ENCODE measurements at places on chromosomes 13 and 19.

DNA sequence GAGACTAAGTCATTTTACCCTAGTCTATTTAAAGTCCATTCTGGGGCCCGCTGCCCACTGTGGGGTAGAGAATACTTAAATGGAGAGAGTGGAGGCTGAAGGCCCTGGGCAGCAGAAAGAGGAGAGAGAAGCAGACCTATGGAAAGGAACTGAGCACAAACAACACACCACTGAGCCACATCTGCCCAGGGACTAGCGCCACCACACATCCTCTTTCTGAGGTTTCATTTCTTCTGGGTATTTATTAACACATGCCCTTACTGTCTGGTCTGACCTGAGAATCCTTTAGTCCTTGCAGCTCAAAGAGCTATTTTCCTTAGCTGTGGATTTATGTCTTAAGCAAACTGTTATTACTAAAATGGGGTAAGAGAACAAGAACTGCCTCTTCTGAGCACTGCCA is 154.0 kb downstream of the NALCN start:
- no peak for DNase-seq

DNA sequence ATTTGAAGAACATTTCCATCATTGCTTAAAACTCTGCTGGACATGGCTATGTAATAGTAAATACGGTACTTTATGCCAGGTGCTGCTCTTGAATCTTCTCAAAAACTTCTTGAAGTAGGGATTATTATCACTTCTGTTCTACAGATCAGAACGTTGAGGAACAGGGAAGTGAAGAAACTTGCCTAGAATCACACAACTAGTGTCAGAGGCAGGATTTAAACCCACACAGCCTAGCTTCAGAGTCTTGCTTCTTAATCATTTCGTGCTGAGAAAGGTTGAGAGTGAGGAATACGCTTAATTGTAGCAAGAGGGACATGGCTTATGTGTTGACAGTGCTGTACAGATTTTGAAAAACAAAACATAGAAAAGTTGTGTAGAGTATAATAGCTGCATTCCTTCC is 13.5 kb downstream of the TM9SF2 start:
- no peak for DNase-seq

DNA sequence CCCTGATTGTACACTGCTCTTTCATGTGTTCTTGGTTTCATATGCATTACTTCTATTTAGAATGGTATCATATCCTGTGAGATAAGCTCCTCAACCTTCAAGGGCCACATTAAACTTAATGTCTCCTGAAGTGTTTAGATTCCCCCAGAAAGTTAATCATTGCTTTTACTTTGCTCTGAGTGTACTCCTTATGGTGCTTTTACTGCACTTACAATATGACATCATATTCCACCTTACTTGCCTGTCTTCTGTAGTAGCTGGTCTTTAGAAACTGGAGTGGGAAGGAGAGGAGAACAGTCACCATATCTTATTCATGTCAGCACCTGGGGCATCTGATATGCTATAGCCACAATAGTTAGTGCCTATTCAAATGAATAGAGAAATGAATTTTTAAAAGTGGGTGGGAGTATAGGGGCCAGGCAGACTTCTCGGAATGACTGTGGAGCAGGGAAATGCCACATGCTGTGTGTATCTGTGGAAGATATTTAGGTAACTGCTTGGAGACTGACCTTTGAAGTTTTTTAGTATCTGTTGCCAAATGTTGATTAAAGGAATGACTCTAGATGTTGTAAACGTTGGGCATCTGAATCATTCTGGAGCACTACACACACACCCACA is 40.2 kb downstream of the SLAIN1 start:
- DNase-seq = no peak

GRCh38 chr13:41554626-41555386 is 97.5 kb downstream of the RGCC start:
- DNase-seq = no peak

GRCh38 chr13:59374691-59375090 is 789.0 kb downstream of the DIAPH3 start:
- DNase-seq = no peak

DNA sequence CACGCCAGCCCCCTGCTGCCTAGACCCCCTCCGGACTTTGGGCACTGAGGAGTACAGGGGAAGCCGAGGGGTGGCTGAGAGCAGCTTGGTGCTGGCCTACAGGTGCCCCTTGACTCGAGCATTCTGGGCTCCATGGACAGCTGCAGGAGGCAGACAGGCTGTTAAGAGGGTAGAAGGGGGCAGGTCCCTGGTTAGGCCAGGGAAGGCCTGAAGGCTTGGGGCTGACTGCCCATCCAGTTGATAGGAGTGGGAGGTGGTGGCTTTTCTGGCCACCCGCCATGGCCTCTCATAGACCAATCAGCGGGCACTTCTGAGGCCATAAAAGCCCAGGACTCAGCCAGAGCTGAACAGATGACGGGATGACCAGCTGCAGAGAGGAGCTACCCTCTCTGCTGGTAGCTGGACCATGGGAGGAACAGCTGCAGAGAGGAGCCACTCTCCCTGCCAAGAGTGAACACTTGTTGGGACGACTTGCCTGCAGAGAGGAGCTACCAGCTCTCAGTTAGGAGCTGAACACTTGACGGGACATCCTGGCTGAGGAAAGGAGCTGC is 10.7 kb upstream of the SUPT20H start:
- DNase-seq = no peak

DNA sequence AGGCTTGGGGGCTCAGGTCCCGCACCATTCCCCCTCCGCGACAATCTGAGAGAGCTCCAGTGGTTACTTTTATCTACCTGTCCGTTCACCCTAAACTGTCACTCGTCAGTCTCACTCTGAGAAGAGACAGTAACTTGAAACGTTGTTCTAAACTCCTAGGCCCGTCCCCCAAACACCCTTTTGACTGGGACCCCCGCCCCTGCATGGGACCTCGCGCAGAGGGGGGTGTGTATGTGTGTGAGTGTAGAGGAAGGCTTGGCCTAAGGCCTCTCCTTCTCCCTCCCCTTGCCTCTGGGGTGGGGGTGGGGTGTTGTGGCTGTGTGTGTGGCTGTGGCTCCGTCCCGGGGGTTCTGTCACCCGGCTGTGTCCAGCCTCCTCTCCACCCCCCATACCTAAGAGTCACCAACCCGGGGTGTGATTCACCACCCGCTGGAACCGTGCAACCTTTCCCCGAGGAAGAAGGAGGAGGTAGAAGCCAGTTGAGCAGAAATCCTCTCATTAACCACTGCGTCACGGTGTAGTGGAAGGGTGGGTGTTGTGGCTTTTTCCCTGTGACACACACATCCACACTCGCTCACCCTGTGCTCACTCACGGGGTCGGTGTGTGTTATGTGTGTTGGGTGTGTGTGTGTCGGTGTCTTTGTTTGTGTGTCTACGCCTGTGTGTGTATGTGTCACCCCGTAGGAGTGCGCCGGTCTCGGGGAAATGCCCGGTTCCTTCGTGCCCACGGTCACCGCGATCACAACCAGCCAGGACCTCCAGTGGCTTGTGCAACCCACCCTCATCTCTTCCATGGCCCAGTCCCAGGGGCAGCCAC is 2.4 kb downstream of the FOSB start:
- peak; percentile 46 for DNase-seq

DNA sequence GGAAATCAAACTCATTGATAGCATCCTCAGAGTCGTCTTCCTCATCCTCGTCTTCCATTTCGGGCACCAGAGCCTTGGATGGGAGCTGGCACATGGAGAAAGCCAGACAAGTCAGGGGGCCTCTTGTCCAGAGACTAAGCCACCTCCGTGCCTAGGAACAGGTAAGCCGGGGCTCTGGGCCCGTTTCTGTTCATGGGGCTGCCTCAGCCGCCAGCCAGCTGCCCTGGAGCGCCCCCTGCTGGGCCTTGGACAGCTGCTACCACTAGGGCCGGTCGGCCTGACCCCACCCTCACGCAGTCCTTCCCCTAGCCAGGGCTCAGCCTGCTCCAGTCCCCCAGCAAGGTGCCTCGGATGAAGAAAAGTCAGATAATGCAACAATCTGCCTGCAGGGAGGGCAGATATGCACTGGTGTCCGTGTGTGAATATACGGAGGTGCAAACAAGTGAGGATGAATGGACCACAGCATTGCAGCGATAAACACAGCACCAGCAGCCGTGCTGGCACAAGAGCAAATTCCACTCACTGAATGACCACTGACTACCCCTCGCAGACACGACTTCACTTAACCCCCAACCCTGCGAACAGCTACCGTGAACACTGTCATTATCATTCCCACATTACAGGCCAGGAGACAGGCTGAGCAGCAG is 11.9 kb upstream of the PRKD2 start:
- DNase-seq = peak; percentile 80

DNA sequence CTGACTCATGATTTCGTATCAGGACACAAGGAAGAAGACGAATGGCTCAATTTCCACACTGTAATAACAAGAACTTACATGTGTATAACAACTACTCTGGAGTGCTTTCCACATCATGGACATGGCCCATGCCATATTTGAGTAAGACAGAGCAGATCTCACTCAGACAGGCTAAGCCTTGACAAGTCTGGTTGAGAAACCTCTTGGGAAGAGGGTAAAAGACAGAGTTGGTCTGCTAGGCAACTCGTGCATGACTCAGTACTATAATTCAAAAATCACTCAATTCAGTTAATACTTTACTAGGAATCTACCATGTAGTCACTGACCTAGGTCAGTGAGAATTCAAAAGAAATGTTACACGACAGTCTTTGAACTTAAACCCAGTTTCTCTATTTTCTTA is 5.7 kb upstream of the THSD1 start:
- DNase-seq = no peak

DNA sequence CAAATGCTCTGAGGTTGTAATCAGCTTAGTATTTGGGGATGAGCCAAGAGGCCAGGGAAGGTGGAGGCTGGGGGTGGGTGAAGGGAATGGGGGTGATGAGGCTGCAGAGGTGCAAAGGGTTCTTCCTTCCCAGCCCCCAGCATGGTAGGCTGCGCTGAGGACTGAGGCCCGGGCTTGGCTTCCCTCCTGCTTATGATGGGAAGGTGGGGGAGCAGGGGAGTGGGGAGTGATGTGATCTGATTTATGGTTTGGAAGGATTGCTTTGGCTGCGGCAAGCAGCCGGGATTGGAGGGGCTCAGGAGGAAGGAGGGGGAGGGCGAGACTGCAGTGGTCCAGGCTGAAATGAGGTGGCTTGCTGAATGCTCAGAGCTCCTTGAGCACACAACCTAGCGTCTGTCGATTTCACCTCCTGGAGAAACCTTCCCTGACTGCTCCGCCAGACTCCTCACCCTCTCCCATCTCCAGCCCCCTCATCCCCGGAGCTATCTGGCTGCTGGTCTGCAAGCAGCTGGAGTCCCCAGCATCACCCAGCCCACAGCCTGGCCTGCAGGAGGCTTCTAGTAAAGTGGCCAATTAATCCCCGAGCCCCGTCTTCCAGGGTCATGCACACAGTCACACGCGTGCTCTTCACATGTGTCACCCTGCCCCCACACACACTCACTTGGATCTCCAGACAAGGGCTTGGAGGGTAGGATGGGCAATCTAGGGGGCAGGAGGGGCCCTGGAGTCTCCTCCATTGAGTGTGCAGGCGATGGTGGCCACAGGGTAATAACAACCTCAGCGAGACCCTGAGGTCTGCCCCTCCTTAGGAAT is 757 bp upstream of the CLEC11A start:
- DNase-seq = no peak

- no peak for DNase-seq
Measured at GRCh38 chr19:55552620-55553019, 7.3 kb upstream of the SBK3 start.

DNA sequence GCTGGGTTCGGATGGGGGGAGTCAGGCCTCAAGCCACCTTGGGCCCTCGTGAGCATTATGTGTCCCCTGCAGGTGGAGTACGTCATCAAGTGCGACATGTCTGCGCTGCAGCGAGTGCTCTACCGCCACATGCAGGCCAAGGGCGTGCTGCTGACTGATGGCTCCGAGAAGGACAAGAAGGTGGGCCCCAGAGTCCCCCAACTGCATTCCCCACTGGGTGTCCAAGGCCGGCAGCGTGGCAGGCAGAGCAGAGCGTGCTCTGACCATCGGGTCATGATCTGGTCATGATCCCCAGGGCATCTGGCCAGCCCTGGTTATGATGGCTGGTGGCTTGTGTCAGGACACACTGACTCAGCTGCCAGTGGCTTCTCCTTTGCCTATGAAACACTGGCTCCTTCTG is 63.4 kb downstream of the SMARCA4 start:
- DNase-seq = no peak

GRCh38 chr13:102763741-102764140 is 9.8 kb downstream of the TEX30 start:
- no peak for DNase-seq

DNA sequence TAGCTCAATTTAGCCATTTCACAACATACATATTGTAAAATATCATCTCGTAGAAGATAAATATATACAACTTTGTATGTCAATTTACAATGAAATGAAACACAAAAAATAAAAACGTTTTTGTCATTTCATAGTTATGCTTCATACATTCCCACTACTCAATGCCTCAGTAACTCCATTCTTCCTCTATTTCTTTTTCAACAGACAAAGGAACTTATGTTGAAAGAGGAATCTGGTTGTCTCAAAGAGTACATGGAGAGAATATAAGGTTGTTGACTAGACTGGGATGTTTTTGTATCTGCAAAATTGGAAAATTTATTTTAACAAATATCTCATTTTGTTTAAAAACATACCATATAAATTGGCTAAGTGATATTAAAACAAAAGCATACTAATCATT is 12.8 kb downstream of the KCTD12 start:
- DNase-seq = no peak

GRCh38 chr19:48473161-48473966 is 4.2 kb downstream of the CYTH2 start:
- DNase-seq = no peak

DNA sequence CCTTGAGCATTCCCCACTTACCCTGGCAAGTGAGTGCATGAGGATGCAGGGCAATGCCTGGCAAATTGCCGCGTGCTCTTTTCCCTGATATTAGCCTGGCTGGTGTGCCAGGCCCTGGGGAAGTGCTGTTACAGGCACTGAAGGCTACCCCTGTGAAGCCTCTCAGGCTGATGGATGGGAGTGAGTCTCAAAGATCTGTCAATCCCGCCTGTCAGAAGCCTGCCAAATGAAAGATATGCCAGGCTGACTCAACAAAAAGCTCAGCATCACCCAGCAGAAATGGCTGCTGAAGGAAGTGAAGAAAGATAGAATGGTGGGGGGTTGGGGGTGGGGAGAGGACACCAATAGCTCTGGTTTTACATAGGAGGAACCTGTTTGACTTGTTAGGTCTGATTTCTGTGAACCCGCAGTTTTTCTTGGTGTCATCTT is 112.1 kb downstream of the LACC1 start:
- no peak for DNase-seq

DNA sequence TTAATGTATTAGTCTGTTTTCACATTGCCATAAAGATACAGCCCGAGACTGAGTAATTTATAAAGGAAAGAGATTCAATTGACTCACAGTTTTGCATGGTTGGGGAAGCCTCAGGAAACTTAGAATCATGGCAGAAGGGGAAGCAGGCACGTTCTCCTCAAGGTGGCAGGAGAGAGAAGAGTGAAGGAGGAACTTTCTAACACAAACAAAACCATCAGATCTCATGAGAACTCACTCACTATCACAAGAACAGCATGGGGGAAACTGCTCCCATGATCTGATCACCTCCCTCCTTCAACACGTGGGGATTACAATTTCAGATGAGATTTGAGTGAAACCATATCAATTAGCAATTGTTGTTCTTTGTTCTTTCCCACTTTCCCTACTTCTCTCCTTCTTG is 689.0 kb upstream of the SLITRK1 start:
- no peak for DNase-seq

All from activated CD4-positive, alpha-beta T cell treated with anti-CD3 and anti-CD28 coated beads for 1 hour (primary cell).